ENCODE measurements at places on chromosomes 3 and 15. TPM values are rescaled to one million over a fixed set of nuclear protein-coding genes. Genes with fewer than 3 reads are reported as not detected.

ARL6 gene
- total RNA-seq = 10.9 TPM

CCK gene
- total RNA-seq = 15.3 TPM

TEX55 gene
- not detected for total RNA-seq

UCN2 gene
- 1.2 TPM for total RNA-seq

SCAANT1 gene
- total RNA-seq = not detected

NLGN1 gene
- total RNA-seq = 3.3 TPM

DPPA4 gene
- total RNA-seq = not detected

PLSCR2 gene
- not detected for total RNA-seq

ALPK3 gene
- 0.87 TPM for total RNA-seq

SPATA16 gene
- total RNA-seq = not detected

MORC1 gene
- not detected for total RNA-seq

ZPLD1 gene
- not detected for total RNA-seq

AGBL1 gene
- total RNA-seq = not detected
